ENCODE measurements at places on chromosomes 5 and 9.
A peak's percentile ranks its signal among the peaks of the same experiment; 100 is the strongest.

DNA sequence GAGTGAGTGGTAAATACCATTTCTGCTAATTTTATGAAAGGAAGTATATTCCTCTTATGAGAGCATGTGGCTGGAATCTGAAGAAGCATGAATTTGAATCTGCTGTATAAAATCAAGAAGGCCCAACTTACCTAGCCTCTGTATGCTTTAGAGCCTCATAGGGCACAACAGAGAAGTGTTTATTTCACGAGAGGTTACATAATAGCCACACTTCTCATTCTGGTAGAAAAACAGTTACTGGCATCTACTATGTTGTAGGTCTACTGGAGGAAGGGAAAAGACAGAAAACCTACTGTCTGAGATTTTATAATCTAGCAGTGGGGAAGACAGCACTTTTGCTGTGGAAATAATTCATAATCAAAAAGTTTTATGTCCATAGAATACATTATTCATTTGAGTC lies 172.6 kb upstream of the ZNF608 start:
- DNase-seq: no peak

DNA sequence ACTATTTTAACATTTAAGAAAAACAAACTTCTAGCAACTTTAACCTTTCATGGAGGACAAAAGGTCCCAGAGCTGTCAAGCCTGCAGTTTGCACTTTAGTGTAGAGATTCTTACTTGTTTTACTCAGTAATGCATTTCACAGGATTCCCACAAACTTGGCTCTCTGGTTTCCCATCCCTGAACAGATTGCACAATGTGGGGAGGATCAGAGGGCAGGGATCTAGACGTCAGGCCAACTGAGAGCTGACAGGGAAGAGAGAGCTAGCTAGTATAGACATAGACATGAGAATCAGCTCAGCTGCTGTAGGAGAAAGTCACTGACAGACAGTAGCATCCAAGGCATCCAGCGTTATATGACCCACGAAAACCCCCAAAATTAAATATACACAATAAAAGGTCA lies 20.9 kb upstream of the BNIP1 start:
- peak; percentile 18 for DNase-seq

DNA sequence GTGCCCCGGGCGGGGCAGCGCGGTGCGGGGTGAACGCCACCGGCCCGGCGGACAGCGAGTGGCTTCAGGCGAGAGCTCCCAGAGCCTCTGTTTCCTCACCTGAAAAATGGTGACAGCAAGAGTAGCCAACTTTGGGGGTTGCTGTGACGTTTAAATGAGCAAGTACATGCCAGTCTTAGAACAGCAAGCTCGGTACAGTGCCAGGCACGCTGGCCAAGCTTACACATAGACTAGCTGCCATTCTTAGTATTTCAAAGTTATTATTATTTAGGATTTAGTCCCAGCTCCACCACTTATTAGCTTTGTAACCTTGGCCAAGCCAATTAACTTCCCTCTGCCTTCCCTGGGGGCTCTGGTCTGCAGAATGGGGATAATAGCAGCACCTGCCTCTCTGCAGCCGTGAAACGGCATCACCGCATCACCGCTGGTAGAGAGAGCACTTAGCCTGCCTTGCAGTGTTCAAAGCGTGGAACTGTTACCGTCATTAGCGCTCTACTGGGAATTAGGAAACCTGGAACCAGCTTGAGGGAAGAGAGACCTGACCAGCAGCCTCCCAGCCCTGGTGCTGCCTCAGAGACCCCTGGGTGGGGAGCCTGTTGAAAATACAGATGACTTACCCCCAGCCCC lies at the start of gene C9orf50:
Gene C9orf50, minus strand, starts transcription at position 433 of the 627 bp plus-strand sequence. CDS start 527 bp downstream, outside the sequence.
- no peak for DNase-seq

GRCh38 chr5:88955403-88955802 lies 72.4 kb upstream of the MEF2C start:
- DNase-seq: no peak

DNA sequence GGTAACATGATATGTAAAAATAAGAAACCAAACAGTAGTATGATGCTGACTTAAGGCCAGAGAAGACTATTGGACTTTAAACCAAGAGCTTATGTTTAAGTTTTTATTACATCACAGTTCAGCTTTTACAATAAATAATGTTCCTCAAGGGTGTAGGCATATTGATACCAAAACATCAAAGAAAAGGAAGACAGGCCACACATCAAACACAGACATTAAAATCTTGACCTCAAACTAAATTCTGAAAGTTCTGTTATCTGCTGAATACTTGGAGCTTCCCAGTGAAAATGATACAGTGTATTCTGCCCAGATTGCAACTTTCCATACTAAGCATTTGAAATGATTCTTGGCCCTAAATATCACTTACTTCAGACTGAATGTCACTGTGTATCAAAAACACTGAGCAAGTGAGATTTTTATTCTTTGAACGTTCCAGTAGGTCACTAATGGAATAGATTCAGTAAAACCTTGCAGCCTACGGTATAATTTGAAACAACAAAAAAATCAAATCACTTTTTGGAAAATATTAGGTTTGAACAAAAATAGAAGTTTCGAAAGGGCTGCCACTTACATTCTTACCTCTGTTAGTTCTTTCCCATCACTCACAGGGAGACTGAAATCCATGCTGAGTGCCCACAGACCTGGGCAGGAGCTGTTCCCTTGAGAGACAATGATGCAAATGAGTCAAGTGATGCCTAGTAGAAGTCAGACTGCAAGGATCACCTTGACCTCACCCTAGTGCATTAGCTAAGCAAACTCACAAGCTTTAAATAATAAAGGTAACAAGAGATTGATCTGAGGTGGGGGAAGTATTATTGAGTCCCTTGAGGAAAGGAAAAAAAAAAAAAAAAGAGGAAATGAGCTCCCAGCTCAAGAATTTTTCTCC lies 2.5 kb downstream of the LPAR1 start:
- no peak for DNase-seq

GRCh38 chr9:4010309-4010708 lies 289.6 kb downstream of the GLIS3 start:
- DNase-seq: no peak

DNA sequence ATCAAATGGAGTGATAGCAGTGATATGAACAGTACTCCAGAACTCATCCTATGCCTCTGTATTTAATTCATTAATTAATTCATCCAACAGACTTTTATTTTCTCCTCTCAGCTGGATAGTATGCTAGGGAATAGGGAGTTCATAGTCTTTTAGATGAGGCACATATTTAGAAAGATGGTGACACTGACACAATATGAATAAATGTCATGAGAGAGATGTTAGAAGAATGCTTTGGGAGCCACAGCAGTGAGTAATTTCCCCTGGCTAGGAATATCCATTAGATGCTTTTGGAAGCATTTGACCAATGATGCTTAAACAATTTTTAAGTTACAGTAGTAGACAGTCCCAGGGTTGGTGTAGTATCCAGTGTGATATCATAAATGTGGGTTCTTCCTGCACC lies 428.7 kb upstream of the SGCD start:
- no peak for DNase-seq

- DNase-seq: no peak
Measured at GRCh38 chr9:130870491-130871381, 25.9 kb downstream of the QRFP start.

DNA sequence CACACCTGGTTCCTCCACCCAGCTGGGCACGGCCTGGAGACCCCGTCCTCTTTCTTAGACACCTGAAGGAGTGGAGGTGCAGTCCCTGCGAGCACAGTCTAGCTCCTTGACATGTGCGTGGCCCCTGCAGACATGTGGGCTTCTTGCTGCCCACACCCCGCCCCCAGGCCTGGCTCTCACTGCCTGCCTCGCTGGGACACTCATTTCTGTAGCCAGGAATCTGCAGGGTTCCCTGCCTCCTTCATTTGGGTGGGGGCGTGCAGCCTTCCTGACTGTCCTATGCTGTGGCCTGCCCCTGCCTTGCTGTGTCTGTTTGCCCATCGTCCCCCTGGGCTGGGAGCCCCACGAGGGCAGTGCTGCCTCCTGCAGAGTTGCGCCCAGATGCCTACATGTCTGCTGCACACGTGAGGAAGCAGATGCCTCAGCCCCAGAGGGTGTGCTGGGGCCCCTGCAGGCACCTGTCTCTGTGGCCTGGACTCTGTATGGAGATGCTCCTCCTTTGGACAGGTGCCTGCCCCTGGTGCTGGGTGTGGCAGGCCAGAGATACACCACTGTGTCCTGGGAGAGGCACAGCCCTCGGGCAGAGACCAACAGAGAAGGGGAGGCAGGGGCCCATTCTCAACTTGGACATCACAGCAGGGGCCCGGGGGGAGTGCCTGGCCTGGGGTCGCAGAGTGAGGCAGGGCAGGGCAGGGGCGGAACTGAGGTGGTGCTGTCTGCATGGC lies 22.6 kb downstream of the FLT4 start:
- no peak for DNase-seq

GRCh38 chr5:16391858-16392649 lies 73.5 kb downstream of the ZNF622 start:
- DNase-seq: no peak

DNA sequence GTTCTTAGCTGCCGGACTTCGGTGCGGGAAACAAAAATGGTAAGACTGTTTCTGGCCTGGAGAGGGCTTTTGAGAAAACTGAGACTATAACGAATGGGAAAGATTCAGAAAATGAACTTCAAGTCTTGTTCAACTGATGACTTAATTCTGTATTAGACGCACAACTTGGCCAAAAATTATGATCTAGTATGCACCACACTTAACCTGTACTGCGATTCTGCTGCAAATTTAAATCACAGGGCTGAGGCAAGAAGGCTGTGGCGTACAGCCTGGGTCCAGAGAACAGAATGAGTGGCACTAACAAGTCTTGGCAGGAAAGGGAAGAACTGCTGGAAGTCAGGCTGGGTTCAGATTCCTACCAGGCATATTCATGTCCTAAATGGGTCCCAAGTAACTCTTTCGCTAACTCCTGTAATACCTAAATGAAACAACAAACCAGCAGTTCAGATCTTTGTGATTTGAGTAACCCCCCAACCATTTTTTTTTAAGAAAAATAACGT lies 781 bp upstream of the COL23A1 start:
- DNase-seq: no peak

- DNase-seq: no peak
Measured at GRCh38 chr9:18260521-18260920, 213.4 kb upstream of the ADAMTSL1 start.

GRCh38 chr5:154313360-154314017 lies 123.0 kb downstream of the GALNT10 start:
- DNase-seq: no peak

DNA sequence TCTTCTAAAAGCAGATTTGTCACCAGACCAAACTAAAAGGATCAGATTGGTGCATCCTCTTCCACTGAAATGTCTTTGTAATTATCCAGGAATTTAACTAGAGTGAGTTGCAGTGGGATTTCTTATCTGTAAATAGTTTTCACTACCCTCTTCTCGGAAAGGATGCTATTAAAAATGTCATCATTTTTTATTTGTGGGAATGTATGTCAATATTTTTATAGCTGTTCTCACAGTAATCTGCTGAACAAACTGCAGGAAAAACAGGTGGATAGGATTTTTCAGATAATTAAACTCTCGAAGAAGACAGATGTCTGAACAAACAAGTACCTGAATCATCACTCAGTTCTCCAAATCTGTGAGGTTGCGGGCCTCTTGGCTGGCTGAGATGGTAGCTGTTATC lies 62.7 kb downstream of the RAB14 start:
- no peak for DNase-seq

- DNase-seq: no peak
Measured at GRCh38 chr9:114958021-114958843, 27.8 kb upstream of the TNFSF8 start.

- DNase-seq: no peak
Measured at GRCh38 chr5:132277256-132277655, 16.9 kb upstream of the SLC22A4 start.

- DNase-seq: no peak
Measured at GRCh38 chr9:124482431-124483031, 24.7 kb downstream of the NR5A1 start.

- DNase-seq: no peak
Measured at GRCh38 chr5:96655085-96655484, 7.1 kb upstream of the CAST start.

DNA sequence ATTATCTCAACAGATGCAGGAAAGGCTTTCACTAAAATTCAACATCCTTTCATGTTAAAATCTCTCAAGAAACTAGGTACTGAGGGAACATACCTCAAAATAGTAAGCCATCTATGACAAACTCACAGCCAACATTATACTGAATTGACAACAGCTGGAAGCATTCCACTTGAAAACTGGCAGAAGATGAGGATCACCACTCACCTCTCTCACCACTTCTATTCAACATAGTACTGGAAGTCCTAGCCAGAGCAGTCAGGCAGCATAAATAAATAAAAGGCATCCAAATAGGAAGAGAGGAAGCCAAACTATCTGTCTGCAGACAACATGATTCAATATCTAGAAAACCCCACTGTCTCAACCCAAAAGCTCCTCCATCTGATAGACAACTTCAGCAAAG lies 203.6 kb upstream of the GRAMD2B start:
- DNase-seq: no peak

DNA sequence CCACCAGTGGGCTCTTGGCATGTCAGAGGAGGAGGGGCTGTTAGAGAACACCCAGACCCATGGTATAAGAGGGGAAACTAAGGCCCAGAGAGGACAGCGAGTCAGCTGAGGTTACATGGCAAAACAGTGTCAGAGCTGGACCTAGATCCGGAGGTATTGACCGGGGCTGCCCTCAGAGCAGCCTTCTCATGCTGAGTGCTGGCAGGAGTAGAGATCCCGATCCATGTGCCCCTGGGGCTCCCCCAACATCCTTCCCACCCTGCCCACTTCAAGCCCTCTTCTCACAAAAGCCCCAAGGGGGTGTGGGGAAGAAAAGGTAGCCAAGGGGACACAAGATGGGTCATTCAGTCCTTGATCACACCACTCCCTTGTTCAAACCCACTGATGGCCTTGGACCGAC lies 19.9 kb downstream of the CSF1R start:
- DNase-seq: no peak

GRCh38 chr5:150101023-150101422 lies 14.7 kb upstream of the CSF1R start:
- no peak for DNase-seq

GRCh38 chr5:176187276-176188062 lies 50.8 kb upstream of the SIMC1 start:
- no peak for DNase-seq

DNA sequence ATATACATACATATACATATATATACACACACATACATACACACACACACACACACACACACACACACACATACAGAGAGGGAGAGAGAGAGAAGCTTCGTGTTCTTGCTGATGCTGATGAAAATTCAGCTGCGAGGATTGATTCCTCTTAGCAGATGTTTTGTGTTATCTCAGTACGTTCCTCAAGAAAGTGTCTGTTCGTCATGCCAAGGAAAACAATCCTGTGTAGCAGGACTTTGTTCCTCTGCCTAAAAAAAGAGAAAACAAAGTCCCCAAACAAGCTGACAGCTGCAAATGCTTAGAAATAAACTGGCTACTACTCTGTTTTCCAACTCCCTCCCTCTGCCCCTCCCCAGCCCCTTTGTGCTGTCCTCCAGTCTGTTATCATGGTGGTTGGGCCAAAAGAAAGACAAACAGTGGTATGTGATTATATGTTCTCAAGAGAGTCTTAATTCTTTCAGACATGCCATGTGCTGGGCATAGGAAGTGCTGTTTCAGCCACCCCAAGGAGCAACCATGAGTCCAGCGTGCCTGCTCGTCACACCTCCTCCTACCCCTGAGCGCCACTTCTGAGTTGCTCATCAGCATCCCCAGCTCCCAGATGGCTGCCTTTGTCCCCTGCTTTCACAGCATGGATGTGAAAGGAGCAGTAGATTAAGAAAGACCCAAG lies 71.5 kb upstream of the EQTN start:
- DNase-seq: no peak

Data from AG04450 (cell line).